ENCODE measurements at places on chromosomes 5 and 9.

DNA sequence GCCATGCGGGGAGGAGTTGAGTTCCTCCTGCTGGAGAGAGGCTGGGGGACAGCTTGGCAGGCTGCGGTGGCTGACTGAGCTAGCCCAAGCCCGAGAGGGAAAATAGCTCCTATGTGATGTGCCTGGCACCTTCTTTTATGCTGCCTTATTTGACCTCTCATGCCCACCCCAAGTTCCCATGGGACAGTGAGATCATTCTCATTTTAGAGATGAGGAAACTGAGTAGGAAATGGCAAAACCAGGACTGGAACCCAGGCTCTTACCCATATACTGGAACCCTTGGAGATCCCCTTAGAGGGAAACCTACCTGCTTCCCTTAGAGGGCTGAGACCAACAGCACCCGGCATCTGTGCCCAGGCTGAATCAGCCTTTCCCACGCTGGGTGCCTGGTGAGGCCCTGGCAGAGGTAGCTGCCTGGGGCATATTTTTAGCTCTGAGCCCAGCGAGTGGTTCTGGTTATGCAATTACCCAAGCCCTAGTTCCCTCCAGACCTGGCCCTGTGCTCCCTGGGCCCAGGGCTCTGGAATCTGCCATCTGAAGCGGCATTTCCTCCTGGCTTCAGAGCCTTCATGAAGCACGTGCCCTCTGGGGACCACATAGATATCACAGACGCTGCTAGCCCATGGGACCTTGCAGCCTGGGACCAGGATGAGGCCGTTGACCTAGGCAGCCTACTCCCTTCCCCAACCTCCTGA is 23.6 kb downstream of the COL27A1 start:
- no peak for DNase-seq

DNA sequence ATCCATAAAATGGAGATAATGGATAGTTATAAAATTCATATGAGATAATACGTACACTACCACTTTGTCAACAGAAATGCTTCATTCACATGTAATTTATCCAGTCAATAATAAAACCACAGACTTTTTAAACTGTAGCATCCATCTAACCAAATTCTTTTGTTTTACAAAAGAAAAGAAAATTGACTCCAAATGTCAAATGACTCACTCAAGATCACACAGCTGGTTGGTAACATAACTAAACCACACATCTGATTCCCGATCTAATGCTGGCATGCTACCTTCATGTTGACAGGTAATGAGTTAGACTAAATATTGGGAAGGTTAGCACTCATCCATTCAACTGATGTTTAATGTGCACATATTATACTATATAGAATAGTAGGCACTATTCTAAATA is 4.9 kb downstream of the FRMD3 start:
- DNase-seq = no peak

GRCh38 chr9:34310215-34310614 is 18.9 kb downstream of the KIF24 start:
- peak; percentile 58 for DNase-seq

DNA sequence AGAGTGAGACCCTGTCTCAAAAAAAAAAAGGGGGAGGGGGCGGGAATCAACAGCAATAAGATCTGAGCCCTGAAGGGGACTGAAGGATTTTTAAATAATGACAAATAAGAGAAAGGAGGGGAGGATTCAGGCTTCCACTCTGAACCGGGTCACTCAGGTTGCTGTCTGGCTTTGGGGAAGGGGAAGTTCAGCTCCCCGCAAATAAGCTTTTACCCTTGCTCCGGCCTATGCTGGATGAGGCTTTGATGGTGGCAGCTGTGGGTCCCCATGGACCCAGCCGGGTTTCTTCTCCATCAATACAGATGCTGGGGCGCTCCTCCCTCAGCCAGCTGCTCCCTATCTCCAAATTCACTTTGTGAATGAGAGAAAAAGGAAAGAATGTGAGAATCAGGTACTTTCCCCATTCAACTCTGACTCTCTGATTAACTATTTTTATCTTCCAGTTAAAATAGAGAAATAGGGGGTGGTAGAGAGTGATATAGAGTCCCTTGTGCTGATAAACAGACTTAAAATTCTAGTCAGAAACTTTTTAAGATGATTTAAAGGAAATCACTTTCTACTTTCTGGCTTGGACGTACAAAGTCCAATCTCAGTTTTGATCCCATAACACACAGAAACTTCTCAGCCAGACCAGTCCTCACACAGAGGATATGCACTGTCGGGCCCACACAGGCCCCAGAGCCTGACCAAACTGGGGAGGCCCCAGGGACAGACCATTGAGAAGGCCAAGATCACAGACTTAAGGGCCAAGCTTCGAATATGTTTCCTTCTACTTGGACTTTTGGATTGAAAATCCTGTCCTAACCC is 39.6 kb downstream of the C5orf15 start:
- no peak for DNase-seq

- no peak for DNase-seq
Measured at GRCh38 chr5:103128202-103128601, 8.1 kb downstream of the PPIP5K2 start.

DNA sequence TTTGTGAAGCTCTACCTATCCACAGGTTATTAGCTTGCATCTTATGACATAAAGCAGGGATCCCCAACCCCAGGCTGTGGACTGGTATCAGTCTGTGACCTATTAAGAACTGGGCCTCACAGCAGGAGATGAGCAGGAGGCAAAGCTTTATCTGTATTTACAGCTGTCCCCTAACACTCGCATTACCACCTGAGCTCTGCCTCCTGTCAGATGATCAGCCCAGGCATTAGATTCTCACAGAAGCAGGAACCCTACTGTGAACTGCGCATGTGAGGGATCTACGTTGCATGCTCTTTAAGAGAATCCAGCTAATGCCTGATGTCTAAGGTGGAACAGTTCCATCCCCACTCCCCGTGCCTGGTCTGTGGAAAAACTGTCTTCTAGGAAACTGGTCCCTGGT is 19.7 kb downstream of the FBXW11 start:
- DNase-seq = no peak

DNA sequence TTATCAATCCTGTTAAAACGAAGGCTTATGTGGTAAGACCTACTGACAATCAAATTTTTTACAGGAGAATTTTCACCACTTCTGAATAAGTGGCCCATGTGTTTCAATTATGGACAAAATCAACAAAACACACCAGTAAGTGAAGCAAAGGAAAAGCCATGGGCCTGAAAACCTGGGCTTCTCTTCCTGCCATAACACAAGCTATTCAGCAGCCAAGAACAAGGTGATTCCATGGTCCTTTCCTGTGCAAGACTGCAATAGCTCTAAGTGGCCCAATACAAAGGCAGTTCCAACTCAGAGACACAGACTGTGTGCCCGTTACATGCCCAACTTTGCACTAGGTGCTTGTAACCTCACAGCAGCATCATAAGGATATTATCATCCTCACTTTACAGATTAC is 168.5 kb downstream of the EPB41L4A start:
- DNase-seq = no peak

DNA sequence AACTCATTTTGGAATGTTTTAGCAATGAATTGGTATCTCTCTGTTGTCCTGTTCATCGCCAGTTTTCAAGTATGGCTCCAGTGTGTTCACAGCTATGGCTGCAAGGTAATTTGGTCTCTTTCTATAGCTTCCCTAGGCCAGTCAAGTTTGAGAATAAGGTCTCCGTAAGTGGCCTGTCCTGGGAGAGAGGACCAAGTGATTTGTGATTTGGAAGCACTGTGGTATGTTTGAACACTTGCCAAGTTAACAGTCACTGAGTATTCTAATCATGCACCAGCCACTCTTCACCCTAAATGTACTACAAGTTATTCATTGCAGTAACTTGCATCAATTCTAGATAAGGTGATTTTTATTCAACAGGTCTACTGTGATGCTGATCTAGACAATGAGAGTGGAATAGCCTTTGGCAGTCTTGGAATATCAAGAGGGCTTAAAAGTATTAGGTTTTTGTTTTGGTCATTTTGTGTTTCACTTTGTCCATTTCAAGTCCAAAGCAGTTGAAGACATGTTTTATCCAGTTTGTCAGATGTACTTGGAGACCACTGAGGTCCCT is 41.1 kb downstream of the G3BP1 start:
- DNase-seq = no peak

DNA sequence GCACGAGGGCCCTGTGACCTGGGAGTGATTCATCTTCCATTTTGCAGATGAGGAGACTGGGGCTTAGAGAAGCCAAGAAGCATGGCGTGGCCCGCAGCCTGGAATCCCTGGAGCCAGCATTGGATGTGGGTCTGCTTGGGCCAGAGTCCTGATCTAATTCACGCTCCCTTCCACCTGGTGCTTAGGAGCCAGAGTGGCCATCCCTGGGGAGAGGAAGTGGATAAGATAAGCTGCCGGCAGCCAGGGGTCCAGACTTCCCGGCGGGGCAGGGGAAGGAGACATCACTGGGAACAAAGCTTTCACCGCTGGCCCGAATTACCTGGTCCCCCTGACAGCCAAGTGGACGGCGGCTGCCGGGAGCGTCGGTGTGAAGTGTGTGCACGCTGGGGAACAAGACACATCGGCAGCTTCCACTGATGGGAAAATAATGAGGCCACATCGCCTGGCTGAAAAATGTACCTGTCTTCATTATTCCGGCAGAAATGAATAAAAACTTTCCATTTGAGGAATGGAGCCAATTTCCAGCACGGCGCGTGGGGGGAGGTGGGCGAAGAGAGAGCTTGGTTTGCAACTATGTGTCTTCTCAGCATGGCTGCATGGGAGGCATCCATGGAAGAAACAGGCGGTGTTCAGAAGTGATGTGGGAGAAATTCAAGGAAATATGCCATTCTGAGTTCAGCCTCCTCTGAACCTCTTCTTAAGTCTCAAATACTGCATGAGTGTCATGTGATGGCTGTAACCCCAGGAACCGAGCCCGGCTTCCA is 78.5 kb downstream of the OLFM1 start:
- no peak for DNase-seq

DNA sequence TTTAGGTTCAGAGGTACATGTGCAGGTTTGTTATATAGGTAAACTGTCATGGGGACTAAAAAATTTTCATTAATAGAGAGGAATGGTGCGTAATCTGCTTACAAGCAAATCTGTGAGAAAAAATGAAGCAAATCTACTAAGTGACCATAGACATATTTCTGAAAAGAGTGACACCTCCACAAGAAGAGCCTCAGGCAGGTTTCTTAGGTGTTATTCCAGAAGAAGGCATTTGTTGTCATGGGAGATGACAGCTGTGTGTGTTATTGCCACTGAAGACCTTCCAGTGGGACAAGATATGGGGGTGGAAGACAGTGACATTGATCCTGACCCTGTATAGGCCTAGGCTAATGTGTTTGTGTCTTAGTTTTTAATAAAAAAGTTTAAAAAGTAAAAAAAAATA is 68.8 kb upstream of the PANK3 start:
- no peak for DNase-seq

DNA sequence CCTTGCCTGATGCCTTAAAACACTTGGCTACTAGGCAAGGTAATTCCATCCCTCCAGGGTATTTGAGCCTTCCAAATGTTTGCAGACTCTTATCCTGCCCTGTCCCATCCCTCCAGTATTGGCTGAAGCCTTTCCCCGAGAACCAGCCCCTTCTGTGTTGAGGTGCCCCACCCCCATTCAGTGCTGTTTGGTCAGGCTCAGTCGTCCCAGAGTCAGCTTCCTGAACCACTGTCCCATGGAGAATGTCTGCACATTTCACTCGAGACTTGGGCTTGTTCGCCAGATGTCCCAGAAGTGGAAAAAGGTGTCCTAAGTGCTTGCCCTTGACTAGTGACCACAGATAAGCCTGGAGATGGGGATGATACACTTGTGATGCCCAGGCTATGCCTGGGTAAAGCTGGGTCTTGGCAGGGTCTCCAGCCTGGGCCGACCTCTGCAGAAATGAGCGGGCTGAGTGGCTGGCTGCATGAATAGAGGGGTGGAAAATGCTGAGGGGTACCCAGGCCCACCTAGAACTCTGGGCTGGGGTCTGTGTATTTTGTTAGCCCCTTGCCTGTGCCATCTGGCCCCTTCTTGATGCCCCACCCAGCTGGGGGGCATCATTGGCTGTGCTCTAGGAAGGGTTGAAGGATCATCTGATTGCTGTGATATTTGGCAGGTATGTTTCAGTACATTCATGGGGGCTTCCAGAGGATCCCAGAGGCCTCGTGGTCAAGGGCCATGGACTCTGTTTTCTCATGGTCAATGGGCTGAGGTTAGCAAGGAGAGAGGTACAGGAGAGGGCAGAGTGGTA is 178.4 kb downstream of the MACROH2A1 start:
- no peak for DNase-seq

- no peak for DNase-seq
Measured at GRCh38 chr9:68947842-68948569, 65.9 kb downstream of the PRKACG start.

- DNase-seq = peak; percentile 31
Measured at GRCh38 chr9:35826071-35826701, 2.3 kb downstream of the FAM221B start.

DNA sequence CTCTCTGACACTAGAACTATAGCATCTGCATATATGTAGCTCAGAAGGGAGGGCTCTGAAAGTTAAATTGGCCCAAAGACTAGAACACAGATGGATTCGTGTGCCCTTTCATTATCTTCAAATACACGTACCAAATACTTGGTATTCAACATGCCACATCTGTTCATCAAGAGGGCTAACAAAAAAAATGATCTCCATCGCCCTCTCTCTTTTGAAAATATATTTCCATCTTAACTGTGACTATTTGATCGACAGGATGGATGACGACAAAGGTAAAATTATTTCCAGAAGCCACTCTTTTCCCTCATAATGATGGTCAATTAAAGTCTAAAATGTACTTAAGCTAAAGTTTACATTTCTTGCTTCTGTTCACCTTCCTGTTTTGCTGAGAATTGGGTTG is 77.0 kb downstream of the SEMA6A start:
- no peak for DNase-seq

- no peak for DNase-seq
Measured at GRCh38 chr9:91532325-91532724, 108.7 kb upstream of the NFIL3 start.
